ENCODE measurements at places on chromosomes 5 and 9.

DNA sequence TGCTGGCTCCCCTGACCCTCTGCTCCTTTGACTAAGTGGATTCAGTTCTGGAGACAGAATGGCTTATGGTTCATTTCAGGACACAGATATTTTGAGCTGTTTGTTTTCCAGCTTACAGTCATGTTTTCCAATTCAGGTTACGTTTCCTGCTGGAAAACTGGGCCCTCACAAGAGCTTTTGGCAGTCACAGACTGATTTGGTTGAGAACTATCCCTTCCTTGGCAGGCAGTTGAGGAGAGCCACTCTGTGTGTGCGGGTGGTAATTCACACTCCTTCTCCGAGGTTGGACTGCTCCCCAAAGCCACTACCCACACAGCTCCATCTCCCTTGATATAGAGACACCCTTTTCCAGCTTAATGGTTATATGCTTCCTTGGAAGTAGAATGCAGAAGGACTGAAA lies 534.5 kb downstream of the TMEM38B start:
- no peak for DNase-seq

DNA sequence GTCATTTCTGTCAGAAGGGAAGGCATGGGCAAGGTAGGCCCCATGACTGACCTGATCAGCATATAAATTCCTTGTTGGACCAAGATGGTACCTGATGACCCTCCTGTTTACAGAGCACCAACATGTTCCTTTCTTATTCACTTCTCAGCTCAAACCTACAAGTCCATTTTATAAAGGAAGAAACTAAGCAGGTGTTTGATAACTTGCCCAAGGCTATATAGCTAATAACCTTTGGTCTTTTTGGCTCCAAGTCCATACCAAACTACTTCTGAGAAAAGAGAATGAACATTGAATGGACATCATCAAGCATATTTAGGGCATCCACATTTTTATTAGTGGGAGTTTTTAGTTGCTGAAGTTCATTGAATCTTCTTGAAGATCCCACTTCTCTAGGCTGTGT lies 125.2 kb downstream of the GALNT10 start:
- DNase-seq, result no peak

- no peak for DNase-seq
Observed at GRCh38 chr5:176732736-176733405, 77.5 kb upstream of the UNC5A start.

- DNase-seq, result no peak
Observed at GRCh38 chr9:91258451-91258850, 103.3 kb downstream of the AUH start.

DNA sequence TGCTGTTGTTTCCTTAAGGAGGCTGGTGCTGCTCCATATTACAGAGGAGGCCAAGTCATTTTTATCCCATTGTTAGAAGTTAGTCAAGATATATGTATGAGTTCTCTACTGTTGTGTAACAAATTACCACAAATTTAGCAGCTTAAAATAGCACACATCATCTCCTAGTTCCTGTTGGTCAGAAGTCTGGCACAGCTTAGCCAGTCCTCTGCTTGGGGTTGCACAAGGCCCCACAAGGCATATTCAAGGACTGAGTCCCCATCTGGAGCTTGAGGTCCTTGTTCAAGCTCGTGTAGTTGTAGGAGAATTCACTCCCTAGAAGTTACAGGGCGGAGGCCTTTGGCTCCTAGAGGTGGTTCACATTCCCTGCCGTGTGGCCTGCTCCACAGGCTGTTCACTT lies 14.7 kb downstream of the MTAP start:
- DNase-seq, result no peak

GRCh38 chr5:168055141-168055683 lies 236.2 kb upstream of the WWC1 start:
- DNase-seq, result no peak

Data from cortex of kidney (tissue), 1 donor.